Memory B cell (primary cell): ENCODE measurements at places on chromosomes 6 and 20.

GRCh38 chr6:147156218-147156617, 48.0 kb upstream of the STXBP5 start:
- H3K36me3 ChIP-seq: no peaks in the 10 kb centered on the region
- H3K27me3 ChIP-seq: peaks cover 11% of the 10 kb centered on the region

DNA sequence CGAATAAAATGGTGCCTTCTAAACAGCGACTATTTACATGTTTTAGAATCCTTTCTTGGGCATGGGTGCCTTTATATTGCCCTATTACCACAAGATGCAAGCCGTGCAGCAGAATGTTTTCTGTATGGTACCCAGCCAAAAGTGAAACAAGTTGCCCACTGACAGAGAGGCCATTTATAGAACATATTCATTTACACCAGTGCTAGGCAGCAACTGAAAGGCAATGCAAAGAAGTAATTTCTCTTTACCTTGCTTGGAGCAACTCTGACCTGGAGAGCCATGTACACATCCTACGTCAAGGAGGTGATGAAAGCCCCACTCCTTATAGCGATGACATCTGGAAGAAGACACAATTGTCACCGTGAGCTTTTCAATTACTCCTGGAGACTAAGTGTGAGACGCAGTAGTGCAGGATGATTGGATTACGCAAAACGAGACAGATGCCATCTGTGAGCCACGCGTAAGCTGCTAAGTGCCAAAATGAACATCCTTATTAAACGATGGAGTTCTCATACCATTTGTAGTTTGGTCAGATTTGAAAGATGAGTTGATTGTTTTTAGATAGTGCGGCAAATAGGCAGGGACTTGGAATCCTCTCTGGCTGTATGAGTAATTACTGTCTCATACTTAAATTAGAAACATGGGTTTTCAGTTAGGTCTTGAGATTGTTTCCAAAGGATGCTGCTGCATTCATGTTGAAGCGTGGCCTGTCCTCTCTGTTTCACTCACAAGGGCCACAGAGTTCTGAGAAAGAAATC, at the start of gene TMEM244:
TMEM244 (minus strand) TSS at position 408 of the 758 bp plus-strand sequence; CDS start at position 281, 127 bp downstream.
- H3K36me3 ChIP-seq: peaks cover 1% of the 10 kb centered on the region
- peak within 1 kb of the TSS; percentile 14 for H3K27ac ChIP-seq
- no peaks in the 10 kb centered on the region for H3K27me3 ChIP-seq
- no peaks in the 10 kb centered on the region for H3K4me1 ChIP-seq
- DNase-seq: no peak

GRCh38 chr6:34161857-34162515, 16.1 kb upstream of the GRM4 start:
- DNase-seq: no peak
- H3K27me3 ChIP-seq: peaks cover 3% of the 10 kb centered on the region
- no peak overlapping the region for H3K27ac ChIP-seq
- H3K4me3 ChIP-seq: no peak overlapping the region

- no peak overlapping the region for H3K4me3 ChIP-seq
- H3K4me1 ChIP-seq: peaks cover 6% of the 10 kb centered on the region
- no peak for DNase-seq
- no peaks in the 10 kb centered on the region for H3K36me3 ChIP-seq
- no peaks in the 10 kb centered on the region for H3K27me3 ChIP-seq
Measured at GRCh38 chr6:71277926-71278600, 10.5 kb upstream of the OGFRL1 start.

DNA sequence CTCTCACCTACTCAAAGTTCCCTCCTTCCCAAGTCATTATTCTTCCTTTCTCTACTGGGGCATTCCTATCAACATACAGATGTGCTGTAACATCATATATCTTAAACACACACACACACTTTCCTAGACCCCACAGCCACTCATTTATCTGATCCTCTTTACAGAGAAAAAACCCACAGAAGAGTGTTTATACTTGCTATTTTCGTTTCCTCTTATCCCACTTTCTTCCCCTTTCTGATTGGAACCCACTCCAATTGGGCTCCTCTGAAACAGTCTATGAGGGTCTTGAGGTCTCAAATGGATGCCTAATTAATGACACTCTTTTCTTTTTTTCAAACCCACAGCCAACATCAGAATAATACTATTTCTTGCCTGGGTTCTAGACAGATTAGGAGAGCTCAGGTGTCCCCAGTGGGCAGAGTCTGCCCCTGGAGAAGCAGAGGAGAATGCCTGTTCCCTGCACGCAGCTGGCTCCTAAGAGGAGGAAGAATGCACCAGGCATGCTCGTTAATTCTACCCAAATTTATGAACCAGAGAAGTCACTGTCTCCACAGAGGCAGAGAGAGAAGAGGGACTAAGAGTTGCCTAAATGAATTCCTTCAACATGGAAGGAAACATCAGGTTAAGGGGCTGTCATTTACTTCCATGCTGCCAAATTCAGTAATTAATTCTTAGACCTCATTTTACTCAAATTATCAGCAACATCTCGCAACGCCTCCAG, 65.9 kb downstream of the CRYBG1 start:
- DNase-seq: no peak
- H3K27ac ChIP-seq: no peak overlapping the region
- no peaks in the 10 kb centered on the region for H3K4me1 ChIP-seq
- H3K36me3 ChIP-seq: no peaks in the 10 kb centered on the region
- no peak overlapping the region for H3K4me3 ChIP-seq
- peaks cover 4% of the 10 kb centered on the region for H3K27me3 ChIP-seq

DNA sequence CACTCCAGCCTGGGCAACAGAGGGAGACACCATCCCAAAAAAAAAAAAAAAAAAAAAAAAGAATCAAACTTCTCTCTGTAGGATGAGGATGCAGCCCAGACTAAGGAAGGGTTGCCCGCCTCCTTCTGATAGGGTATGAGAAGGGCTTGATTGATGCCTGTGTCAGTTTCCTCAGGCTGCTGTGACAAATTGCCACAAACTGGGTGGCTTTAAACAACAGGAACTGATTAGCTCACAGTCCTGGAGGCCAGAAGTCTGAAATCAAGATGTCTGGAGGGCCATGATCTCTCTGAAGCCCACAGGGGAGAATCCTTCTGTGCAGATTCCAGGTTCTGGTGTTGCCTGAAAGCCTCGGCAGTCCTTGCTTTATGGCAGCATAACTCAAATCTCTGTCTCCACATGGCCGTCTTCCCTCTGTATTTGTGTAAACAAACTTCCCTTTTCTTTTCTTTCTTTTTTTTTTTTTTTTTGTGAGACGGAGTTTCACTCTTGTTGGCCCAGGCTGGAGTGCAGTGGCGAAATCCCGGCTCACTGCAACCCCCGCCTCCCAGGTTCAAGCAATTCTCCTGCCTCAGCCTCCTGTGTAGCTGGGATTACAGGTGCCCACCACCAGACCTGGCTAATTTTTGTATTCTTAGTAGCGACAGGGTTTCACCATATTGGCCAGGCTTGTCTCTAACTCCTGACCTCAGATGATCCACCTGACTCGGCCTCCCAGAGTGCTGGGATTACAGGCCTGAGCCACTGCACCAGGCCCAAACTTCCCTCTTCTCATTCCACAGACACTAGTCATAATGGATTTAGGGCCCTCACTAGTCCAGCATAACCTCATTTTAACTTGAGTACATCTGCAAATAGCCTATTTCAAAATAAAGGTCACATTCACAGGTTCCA, 11.2 kb upstream of the CDK19 start:
- peaks cover under 1% of the 10 kb centered on the region for H3K36me3 ChIP-seq
- H3K27me3 ChIP-seq: no peaks in the 10 kb centered on the region
- no peaks in the 10 kb centered on the region for H3K4me1 ChIP-seq
- no peak overlapping the region for H3K27ac ChIP-seq
- no peak overlapping the region for H3K4me3 ChIP-seq

DNA sequence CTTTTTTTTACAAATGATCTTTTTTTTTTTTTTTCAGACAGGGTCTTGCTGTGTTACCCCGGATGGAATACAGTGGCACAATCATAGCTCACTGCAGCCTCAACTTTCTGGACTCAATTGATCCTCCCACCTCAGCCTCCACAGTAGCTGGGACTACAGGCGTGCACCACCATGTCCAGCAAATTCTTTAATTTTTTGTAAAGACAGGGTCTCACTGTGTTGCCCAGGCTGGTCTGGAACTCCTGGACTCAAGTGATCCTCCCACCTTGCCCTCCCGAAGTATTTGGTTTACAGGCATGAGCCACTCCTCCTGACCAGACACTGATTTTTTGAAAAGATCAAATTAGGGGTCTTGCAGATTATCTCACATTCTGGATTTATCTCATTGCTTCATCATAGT, 11.0 kb upstream of the MYBL2 start:
- no peaks in the 10 kb centered on the region for H3K36me3 ChIP-seq
- H3K4me3 ChIP-seq: peak overlapping the region; percentile 92
- DNase-seq: no peak
- H3K4me1 ChIP-seq: peaks cover 10% of the 10 kb centered on the region

DNA sequence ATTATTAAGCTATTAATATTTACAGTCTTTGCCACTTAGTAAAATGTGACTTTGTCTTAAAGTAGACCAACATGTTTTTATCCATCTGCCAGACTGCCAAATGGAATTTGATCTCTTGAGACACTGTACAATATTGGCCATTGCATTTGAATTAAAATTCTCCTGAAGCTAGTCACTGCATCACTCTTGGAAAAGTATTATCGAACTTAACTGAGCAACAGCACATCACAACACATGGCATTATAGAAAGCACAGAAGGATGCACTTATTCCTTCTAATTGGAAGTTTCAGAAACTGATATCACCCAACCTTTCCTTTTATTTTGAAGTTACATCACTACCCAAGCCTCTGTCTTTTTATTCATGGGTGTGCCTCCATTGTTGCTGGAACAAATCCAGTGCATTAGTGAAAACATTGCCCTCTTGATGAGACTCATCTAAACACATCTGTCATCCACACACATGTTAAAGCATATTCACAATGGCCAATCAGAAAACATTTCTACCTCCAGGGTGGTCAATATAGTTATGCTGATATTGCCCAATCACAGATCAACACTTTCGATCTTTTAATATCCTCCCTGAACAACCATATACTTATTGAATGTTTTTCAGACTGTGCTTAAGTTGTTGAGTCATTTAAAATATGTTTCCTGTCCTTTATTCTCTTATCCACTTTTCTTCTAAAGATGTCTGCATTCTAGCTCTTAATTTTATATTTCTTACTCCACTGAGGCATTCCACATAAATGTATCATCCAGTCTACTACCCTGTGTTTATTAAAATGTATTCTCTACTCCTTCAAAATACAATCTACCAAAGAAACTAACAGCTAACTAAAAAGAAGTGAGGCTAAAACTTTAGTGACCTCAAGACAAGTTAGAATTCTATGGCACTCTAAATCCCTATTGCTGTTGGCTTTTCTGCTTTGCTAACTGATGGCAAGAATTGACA, 535.0 kb downstream of the RFPL4B start:
- no peaks in the 10 kb centered on the region for H3K36me3 ChIP-seq
- H3K27ac ChIP-seq: no peak overlapping the region

DNA sequence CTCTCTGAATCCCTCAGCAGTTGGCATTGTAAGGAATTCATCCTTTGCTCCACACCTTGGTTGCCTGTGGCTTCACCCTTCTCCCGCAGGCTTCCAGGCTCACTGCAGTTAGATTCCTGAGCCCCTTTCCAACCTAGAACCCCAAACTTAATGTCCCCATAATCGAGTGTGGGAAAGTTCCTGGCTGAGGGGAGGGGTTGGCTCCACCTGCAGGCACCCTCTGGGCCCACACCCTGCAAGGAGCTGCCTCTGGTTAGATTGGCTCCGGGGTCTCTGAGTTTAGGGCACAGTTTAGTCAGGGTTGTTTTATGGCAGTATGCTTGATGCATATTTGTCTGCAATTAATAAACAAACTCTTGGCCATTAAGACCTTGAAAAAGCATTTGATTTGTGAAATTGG, 63.4 kb downstream of the MTHFD1L start:
- peaks cover 9% of the 10 kb centered on the region for H3K36me3 ChIP-seq
- H3K4me3 ChIP-seq: no peak overlapping the region
- H3K4me1 ChIP-seq: no peaks in the 10 kb centered on the region
- H3K27me3 ChIP-seq: no peaks in the 10 kb centered on the region
- DNase-seq: no peak

GRCh38 chr6:117275205-117275604, 9.8 kb downstream of the VGLL2 start:
- peaks cover 3% of the 10 kb centered on the region for H3K4me1 ChIP-seq
- no peak overlapping the region for H3K27ac ChIP-seq
- no peak for DNase-seq
- no peak overlapping the region for H3K4me3 ChIP-seq
- H3K36me3 ChIP-seq: no peaks in the 10 kb centered on the region

DNA sequence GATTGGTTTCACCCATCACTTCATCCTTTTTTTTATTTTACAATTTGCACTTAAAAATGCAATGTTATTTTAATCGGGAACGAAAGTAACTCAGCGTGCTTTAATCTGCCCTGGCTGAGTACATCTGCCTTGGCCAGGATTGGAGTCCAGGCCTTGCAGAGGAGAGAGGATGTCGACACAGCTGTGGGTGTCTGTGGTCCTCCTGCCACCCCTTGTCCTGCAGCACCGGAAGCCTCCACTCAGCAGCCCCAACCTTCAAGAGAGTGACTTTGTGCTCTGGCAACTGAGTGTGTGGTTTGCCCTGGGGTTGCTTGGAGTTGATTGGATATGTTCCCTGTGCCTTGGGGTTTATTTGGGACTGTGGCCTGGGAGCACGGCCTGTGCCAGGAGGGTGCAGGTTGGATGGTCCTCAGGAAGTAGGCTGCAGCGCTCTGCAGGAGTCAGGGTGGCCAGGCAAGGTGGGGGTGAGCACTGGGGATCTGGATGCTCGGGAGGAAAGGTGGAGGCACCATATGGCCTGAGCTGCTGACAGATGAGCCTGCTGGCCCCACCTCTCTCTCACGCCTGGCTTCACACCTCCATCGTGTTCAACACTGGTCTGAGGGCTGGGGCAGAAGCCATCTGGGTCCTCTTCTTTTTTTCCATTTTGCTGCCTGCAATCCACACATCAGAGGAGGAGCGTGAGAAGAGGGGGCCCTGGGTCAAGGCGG, 4.3 kb downstream of the MYT1 start:
- DNase-seq: no peak
- peaks cover 34% of the 10 kb centered on the region for H3K27me3 ChIP-seq
- H3K4me1 ChIP-seq: peaks cover 8% of the 10 kb centered on the region
- no peak overlapping the region for H3K4me3 ChIP-seq
- no peaks in the 10 kb centered on the region for H3K36me3 ChIP-seq
